Psoas muscle (tissue), 8 donors: ENCODE measurements at places on chromosomes 12 and 14. TPM values are rescaled to one million over a fixed set of nuclear protein-coding genes. Genes with fewer than 3 reads are reported as not detected.
A peak's percentile ranks its signal among the peaks of the same experiment; 100 is the strongest.

DNA sequence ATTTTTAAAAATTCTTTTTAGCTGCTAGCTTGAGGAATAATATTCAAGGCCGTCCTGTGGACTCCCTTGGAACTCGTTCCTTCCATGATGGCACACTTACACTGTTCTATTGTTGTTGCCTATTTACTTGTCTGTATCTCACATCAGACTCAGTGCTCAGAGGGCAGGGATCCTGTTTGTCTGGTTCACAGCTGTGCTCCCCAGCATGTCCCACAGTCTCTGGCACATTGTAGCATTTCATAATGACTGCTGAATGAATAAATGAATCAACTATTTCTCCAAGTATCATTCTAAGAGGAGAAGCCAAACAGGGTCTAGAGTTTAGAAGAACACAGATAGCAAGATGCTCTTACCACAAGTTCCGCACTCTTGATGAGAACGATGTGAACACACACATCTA is 48.0 kb downstream of the NTN4 start:
- no peak overlapping the region for H3K27ac ChIP-seq
- no peaks in the 10 kb centered on the region for H3K36me3 ChIP-seq
- no peak overlapping the region for H3K4me3 ChIP-seq
- H3K4me1 ChIP-seq = peaks cover 4% of the 10 kb centered on the region
- DNase-seq = no peak

Gene MYH6
- 532 TPM for total RNA-seq

DNA sequence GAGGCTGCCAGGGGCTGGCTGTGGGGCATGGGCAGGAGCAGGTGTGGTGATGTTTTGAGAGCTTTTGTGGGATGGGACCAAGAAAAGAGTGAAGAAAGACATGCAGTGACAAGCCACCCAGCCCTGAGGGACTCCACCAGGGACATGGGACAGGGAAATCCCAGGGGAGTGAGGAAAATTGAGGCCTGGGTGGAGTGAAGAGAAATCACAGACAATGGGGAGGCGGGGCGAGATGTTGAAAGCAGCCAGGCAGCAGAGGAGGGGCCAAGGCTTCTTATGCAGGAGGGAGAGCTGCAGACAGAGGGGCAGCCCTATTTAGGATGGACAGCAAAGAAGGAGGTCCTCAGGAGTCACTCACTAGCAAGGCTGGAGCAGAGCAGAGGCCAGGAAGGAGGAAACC is 4.2 kb upstream of the KRT1 start:
- no peaks in the 10 kb centered on the region for H3K36me3 ChIP-seq
- no peak overlapping the region for H3K4me3 ChIP-seq
- no peak for DNase-seq
- no peaks in the 10 kb centered on the region for H3K27me3 ChIP-seq
- no peaks in the 10 kb centered on the region for H3K4me1 ChIP-seq
- H3K27ac ChIP-seq = no peak overlapping the region

- peak overlapping the region; percentile 76 for H3K4me3 ChIP-seq
- DNase-seq = no peak
- no peak overlapping the region for H3K27ac ChIP-seq
- peaks cover 6% of the 10 kb centered on the region for H3K36me3 ChIP-seq
- peaks cover 20% of the 10 kb centered on the region for H3K4me1 ChIP-seq
These were observed 1.6 kb downstream of the INSM2 start for GRCh38 chr14:35535483-35536112.

Gene RPS6KA5
- 20.0 TPM for total RNA-seq

Gene DNM1L
- 38.5 TPM for total RNA-seq

DNA sequence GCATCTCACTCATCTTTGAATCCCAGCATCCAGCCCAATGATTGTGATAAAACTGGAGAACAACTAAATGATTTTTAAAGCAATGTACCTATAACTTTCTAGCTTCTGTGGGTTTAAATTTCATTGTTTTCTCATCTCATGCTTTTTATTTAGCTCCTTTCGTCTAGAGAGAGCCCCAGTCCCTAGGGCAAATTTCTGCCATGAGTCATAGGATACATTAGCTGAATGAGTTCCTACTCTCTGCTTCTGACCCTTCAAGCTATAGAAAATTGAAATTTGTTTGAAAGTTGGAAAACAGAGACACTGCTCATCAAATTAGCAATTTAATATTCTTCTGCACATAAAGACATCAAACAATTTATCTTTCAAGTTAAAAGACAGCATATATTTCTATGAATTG is 113.9 kb downstream of the KIF21A start:
- H3K36me3 ChIP-seq = no peaks in the 10 kb centered on the region
- no peak for DNase-seq
- H3K4me3 ChIP-seq = no peak overlapping the region
- no peak overlapping the region for H3K27ac ChIP-seq
- H3K4me1 ChIP-seq = no peaks in the 10 kb centered on the region
- no peaks in the 10 kb centered on the region for H3K27me3 ChIP-seq

Gene LIN7A
- total RNA-seq = 2.1 TPM

GRCh38 chr12:34604631-34605509 is 582.6 kb downstream of the ALG10 start:
- no peak for DNase-seq
- no peak overlapping the region for H3K4me3 ChIP-seq
- no peak overlapping the region for H3K27ac ChIP-seq

- H3K27me3 ChIP-seq = no peaks in the 10 kb centered on the region
- H3K27ac ChIP-seq = peak overlapping the region; percentile 99
- no peak overlapping the region for H3K4me3 ChIP-seq
- peaks cover 23% of the 10 kb centered on the region for H3K4me1 ChIP-seq
- no peak for DNase-seq
- H3K36me3 ChIP-seq = peaks cover 4% of the 10 kb centered on the region
These were observed 1.7 kb upstream of the SLC38A2 start for GRCh38 chr12:46374310-46374709.

DNA sequence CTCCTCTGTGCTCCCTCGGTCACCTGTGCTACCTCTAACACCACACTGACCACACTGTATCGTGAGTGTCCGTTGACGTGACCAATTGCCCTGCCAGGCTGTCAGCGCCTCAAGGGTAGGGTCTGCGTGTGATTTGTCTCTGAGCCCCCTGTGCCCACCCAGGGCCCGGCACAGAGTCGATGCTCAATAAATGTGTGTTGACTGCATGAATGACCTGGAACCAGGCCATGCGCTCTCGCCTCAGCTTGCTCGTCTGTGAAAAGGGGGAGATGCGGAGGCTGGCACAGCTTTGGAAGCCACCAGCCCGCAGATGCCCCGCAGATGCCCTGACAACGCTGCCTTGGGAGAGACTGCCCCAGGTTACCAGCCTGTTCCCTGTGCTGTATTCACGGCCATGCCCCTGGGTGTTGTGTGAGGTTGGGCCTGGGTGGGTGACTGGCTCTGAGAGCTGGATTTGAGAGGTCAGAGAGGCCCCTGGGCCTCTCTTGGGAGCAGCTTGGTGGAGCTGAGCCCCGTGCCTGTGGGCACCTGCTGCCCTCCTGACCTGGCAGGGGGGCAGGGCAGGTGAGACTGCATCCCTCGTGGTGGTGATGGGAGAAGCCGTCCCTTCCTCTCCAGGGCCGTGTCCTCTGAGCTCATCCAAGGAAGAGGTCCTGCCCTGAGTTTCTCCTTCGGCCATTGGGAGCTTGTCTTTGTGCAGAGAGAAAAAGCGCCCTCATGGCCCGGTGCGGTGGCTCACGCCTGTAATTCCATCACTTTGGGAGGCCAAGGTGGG is 43.2 kb downstream of the CYP46A1 start:
- H3K36me3 ChIP-seq = no peaks in the 10 kb centered on the region
- DNase-seq = no peak
- no peaks in the 10 kb centered on the region for H3K27me3 ChIP-seq

Gene NTS
- not detected for total RNA-seq

- H3K4me3 ChIP-seq = no peak overlapping the region
- H3K36me3 ChIP-seq = no peaks in the 10 kb centered on the region
- H3K4me1 ChIP-seq = peaks cover 24% of the 10 kb centered on the region
- H3K27me3 ChIP-seq = no peaks in the 10 kb centered on the region
These were observed 59.1 kb downstream of the ISCA2 start for GRCh38 chr14:74552623-74553022.

GRCh38 chr14:93032421-93032936 is 83.2 kb downstream of the ITPK1 start:
- H3K4me1 ChIP-seq = peaks cover 22% of the 10 kb centered on the region
- H3K27ac ChIP-seq = no peak overlapping the region
- no peaks in the 10 kb centered on the region for H3K36me3 ChIP-seq
- no peaks in the 10 kb centered on the region for H3K27me3 ChIP-seq
